Bronchial smooth muscle cell (primary cell): ENCODE measurements at places on chromosomes 12 and 14. TPM values are rescaled to one million over a fixed set of nuclear protein-coding genes. Genes with fewer than 3 reads are reported as not detected.

Gene KLRF1
- 0.47 TPM in 1 of 2 replicates, not detected in the other for total RNA-seq

Gene CIROP
- total RNA-seq, result 1.3 and 4.6 TPM in 2 replicates

Gene CFAP73
- 0.09 TPM in 1 of 2 replicates, not detected in the other for total RNA-seq

Gene COA8
- total RNA-seq, result 7.1 and 17.5 TPM in 2 replicates

Gene KERA
- total RNA-seq, result not detected in 2 replicates

Gene HHIPL1
- 8.5 and 8.6 TPM in 2 replicates for total RNA-seq

Gene ARHGAP9
- 0.32 TPM in 1 of 2 replicates, not detected in the other for total RNA-seq

Gene ZDHHC22
- not detected in 2 replicates for total RNA-seq

Gene MYL2
- not detected in 2 replicates for total RNA-seq
